Fibroblast of skin of right quadriceps (primary cell): ENCODE measurements at places on chromosomes 6 and 20.

DNA sequence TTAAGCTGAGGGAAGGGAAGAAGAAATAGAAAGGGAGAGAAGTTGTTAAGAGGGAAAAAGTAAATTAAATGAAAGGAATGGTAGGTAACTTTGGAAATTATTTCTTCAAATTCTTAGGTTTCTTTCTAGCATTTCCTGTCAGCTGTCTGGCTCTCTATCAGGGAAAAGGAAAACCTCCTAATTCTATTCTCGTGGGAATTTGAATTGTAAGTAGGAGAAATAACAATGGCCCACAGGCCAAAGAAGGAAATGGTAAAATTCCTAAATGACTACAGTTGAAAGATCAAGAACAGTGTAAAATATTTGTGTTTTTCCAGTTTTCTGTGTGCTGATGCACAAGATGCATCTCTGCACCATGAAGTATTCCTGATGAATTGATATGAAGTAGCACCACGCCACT, 173.0 kb downstream of the IBTK start:
- no peak for DNase-seq

DNA sequence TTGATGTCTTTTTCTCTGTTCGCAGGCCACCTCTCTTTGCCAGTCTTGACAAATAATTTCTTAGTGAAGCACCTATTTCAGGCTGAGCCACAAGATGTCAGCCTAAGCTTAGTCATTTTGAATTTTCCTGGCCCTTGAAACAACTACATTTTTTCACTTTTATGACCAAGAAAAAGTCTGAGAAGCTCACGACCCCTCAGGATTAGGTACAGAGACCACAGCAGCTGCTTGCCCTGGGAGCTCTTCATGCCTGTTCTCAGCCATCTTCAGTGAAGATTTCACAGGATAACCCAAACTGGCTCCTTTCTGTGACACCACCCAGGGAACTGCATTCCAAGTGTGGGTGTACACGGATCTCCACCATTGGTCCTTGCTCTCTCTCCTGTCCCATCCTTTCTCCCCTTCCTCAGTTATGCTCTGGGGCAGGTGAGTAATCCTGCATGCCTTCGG, 38.4 kb upstream of the SPTLC3 start:
- peak; percentile 48 for DNase-seq

DNA sequence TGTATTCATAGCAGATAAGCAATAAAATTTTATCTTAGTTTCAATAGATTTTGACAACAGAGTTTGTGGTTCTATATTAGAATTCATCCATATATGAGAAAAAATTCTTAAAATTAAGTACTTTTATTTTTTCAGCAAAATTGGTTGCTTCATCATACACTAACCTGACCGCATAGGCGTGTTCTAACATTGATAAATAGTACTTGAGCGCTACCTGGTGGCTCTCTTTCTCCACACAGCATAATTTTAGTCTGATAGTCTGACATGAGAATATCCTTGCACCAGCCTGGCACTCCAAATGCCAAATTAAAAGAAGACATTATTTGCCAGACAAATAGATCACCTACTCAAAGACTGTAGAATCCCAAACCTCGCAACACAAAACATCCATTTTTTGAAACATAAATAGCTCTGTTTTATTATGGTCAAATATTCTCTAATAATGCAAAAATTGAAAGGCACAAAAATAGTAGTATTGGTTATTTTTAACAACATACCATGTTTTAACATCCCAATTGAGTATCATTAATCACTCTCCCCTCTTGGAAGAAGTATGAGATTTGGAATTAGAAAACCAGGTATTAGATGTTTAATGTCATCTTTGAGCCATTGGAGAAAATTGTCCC, 33.0 kb upstream of the FILIP1 start:
- peak; percentile 69 for DNase-seq

DNA sequence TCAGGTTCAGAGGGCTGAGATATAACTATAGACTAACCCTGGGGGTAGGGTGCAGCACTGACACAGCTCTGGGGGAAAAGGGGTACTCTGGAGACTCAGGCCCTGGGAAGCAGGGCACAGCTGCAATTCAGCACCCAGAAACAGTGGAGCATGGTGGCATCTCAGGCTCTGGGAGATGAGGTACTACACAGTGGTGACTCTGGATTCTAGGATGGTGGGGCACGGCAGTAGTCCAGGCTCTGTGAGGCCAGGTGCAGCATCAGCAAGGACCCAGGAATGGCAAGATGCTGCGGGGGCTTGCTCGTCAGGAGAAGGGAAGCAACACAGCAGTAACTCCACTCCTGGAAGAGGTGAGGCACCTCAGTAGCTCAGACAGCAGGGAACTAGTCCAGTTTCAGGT, 271.5 kb upstream of the MOCS1 start:
- no peak for DNase-seq

GRCh38 chr20:41176711-41177552, 39.6 kb downstream of the PLCG1 start:
- DNase-seq = no peak

DNA sequence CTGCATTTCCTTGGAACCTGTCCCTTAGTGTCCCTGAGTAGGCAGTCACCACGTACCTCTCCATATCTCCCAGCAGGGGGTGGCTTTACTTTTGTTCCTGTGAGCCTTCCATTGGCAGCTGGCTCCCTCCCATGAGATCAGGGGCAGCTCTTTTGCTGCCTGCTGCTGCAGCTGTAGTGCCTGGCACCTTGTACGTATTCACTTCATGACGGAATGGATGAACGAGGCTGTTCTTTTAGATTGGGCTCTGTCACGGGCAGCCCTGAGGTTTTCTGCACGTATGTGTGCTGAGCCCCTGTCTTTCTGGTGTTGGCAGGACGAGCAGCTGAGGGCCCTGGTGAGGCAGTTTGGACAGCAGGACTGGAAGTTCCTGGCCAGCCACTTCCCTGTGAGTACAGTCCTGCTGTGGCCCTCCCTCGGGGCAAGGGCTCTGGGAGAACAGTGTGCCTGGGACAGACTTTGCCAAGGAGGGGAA, 14.6 kb downstream of the MYBL2 start:
- no peak for DNase-seq

- DNase-seq = peak; percentile 95
Measured at GRCh38 chr20:50003253-50003656, 20.5 kb downstream of the SNAI1 start.

GRCh38 chr6:155062866-155063341, 67.8 kb downstream of the TIAM2 start:
- DNase-seq = peak; percentile 93

DNA sequence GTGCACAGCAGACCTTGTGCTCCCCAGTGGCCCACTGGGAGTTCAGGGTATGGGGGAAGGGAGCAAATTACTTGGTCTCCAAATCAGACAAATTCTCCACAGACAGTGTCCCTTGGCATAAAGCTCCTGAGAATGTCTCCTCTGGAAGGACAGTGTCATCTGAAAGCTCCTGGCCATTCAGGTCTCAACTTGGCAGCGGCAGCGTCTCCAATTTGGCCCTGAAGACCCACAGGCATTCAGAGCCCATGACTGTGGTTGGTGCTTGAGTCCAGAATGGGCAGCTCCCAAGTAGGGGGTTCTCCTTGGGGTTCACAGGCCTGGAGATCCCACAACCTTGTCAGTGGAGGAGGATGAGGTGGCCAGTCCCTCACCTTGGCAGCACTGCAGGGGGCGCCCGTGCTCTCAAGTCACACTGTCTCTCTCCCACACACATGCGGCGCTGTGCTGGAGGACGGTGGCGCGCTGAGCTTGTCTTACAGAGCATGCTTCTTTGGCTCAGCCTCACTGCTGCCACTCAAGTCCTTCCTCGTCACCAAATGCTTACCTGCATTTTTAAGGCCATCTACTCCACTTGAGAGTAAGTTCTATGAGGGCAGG, 20.7 kb downstream of the DYNLRB1 start:
- peak; percentile 32 for DNase-seq

DNA sequence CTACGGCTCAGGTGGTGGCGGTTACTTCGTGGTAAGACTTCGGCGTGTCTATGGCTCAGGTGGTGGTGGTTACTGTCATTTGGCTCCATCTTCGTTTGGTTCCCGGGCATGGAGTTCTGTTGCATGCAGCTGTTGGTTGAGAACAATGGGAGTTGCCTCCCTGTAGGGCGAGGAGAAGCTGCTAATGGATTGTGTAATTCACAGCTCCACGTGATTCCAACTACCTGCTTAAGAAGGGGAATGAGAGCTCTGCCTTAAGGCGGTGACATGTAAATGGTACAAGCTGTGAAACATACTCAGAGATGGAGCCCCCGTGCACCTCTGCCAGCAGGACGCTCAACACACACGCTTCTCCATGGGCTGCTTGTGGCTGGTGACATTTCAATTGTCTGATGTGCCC, 12.4 kb upstream of the DACT2 start:
- no peak for DNase-seq

DNA sequence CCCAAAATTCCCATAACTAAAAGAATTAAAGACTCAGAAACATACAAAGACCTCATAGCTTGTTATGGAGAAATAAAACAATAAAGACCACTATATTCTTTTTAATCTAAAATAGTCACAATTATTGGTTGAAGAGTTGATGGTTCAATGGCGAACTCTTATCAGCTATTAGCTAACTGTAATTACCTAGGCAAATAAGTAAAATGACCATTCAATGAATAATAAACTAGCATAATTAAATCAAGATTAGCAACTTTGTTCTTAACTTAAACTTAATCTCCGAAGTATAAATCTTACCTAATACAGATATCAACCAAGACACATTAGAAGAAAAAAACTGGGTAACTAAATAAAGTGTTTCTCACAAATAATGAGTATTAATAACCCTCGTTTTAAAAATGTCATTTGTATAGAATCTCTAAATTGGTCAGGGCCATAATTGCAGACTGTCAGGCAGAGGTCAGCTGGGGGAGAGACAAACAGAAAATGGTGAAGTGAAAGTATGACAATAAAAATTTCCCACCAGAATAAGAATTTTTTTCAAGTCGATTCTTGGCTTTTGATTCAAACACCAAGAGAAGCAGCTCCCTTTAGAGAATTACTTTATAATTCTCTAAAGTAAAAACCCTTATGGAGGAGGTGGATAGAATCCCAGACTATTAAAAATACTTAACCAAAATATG, 1.7 kb downstream of the FKBP5 start:
- DNase-seq = no peak

GRCh38 chr6:135195041-135195440, 13.9 kb downstream of the MYB start:
- no peak for DNase-seq

- DNase-seq = peak; percentile 39
Measured at GRCh38 chr6:16397623-16398022, 159.2 kb downstream of the GMPR start.
